CD4-positive, alpha-beta T cell treated with Interleukin-15 for 1 hour (primary cell): ENCODE measurements at places on chromosomes 6 and 20.

DNA sequence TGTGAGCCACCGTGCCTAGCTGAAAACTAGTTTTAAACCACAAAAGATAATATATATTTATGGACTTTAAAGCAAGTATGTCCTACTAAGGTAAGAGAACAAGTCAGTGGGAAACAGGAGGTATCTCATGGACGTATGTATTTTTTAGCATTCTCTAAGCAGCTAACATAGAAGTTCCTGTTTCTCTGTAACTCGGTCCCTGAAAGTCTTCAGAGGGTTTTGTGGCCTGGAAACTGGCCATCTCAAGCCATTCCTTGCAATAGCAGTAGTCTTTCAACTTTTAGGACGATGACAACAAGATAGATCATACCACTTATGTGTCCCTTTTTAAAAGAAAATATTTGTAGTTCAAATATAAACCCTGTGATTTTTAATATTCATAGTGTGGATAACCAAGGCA lies 95.6 kb upstream of the RALGAPA2 start:
- DNase-seq: no peak

DNA sequence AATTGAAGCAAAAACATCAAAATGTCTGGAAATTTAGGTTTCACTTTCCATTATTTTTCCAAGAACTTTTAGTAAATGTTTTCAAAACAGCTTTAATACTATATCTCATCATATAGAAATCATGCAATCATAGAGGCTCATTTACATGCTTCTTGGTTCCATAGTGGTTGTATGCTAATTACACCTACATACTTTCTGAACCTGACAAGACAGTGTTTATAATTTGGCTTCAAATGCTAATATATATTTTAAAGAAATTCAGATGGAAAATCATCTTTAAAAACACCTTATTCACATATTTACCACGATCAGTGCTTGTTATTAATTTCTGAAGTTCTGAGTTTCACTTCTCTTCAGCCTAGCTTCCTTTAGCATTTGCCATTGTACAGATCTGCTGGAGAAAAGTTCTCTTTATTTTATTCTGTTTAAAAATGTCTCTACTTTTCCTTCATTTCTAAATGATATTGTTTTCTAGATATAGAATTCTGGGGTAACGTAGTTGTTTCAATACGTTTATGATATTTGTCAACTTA lies 89.9 kb downstream of the PLCB1 start:
- no peak for DNase-seq

GRCh38 chr20:43533060-43533459 lies 25.6 kb downstream of the L3MBTL1 start:
- DNase-seq: no peak

GRCh38 chr6:69044534-69044933 lies 409.5 kb downstream of the ADGRB3 start:
- no peak for DNase-seq
